AG10803 (cell line): ENCODE measurements at places on chromosomes 2 and 18.

GRCh38 chr2:125455110-125455509 is 1200.8 kb upstream of the GYPC start:
- no peak for DNase-seq

GRCh38 chr2:185393091-185393490 is 345.5 kb upstream of the FSIP2 start:
- no peak for DNase-seq

GRCh38 chr2:162065767-162066166 is 8.2 kb downstream of the DPP4 start:
- no peak for DNase-seq

DNA sequence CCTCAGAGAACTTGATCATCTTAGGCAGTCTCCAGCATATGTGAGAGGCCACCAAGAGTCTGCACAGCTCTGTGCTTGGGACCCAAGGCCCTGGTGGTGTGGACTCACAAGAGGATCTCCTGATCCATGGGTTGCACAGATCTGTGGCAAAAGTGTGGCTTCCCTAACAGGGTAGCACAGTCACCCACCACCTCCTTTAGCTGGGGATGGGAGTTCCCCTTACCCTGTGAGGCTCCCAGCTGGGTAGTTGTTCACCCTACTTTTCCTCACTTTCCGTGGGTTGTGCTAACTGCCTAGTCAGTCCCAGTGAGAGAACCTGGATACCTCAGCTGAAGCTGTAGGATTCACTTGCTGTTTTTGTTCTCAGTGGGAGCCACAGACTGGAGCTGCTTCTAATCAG is 123.7 kb downstream of the FTCDNL1 start:
- DNase-seq = no peak
